Fibroblast of lung (primary cell): ENCODE measurements at places on chromosomes 3 and 15. TPM values are rescaled to one million over a fixed set of nuclear protein-coding genes. Genes with fewer than 3 reads are reported as not detected.

- DNase-seq = no peak
Observed at GRCh38 chr15:26939398-26939797, 31.6 kb upstream of the GABRG3 start.

GRCh38 chr15:42364529-42364928 is 5.2 kb downstream of the CAPN3 start:
- no peak for DNase-seq

DNA sequence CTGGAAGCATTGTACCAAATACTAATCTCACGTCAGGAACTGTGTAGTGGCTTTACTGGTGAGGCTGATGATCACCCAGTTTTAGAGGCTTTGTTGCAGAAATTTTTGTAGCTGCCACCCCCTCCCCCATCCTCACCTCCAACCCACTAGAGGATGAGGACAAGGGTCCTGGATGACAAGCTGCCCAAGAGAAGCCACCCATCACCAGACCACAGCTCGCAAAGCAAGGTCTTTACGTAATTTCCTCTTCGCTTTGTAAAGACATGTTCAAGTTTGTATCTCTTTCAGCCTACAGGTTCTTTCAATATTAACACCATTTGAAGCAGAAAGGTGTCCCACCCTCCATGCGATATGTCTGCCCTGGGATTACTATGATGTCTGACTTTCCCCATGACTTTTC is 74.2 kb downstream of the LDHAL6B start:
- no peak for DNase-seq

- no peak for DNase-seq
Observed at GRCh38 chr3:16510620-16511319, 2.7 kb downstream of the RFTN1 start.

DNA sequence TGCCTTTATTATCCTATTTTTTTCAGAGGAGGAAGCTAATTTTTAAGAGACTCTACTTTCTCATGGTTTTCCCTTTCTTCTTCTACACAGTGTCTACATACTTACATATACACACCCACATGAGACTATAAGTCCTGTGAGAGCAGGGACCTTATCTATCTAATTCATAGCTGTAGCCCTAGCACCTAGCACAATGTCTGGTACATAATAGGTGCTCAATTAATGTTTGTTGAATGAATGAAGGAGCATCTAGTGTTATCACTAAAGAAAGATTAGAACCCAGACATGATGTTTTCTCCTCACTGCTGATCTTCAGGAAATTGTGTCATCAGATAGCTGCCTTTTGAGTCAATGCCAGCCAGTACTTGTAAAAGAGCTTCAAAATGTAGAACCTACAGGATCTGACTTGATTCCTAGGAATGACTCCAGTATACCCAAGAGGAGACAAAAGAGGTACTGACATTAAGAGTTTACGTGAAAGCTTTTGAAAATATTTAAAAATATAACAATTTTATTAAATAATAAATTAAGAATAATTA is 2.5 kb downstream of the SCG5 start:
- DNase-seq = no peak

DNA sequence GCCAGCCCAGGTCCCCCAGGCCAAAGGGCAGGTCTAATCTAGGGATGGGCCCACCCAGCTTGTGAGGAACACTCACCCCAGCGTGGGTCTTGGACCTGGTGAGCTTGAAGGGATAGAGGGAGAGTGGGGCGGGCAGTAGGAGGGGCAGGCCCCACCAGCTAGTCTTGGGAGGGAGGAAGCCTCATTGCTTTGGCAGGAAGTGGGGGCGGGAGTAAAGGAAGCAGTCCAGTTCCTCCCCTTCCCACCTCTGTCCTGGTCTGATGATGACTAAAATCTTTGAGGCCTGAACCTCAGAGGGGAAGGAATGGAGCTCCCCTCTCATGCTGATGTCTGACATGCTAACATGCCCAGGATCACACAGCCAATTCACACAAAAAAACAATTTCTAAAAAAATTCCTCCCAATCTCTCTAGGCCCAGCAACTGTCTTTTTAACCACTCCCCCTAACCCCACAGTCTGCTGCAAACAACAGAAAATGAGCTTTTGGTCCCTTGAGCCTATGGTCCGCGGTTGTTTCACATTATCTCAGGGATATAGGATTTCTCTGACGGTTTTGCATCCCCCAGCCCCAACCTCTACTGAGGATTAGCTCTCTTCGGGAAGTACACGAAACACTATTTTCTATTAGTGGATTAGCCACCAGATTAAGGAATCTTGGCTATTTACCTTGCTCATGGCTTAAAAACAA is 30.7 kb upstream of the DUSP7 start:
- no peak for DNase-seq

- DNase-seq = no peak
Observed at GRCh38 chr3:178159691-178160220, 376.5 kb upstream of the KCNMB2 start.

DNA sequence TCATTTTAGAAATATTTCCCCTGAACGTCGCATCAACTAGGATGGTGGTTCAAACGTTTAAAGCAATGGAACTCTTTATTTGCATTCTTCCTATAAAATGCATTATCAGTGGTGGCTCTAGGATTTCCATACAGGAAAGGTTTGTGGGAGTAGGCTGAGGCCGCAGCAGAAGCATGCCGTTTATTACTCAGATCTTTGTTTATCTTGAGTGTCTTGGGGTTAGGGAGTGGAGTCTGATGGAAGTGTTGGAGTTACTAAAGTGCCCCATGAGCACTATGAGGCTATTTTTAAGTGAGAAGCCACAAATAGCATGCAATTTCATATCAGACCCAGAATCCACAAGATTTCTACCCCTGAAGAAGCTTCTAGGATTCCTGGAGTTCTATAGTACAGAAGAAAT is 26.2 kb downstream of the ATOSA start:
- peak; percentile 91 for DNase-seq

- DNase-seq = no peak
Observed at GRCh38 chr3:43448098-43448497, 161.8 kb downstream of the SNRK start.

DNA sequence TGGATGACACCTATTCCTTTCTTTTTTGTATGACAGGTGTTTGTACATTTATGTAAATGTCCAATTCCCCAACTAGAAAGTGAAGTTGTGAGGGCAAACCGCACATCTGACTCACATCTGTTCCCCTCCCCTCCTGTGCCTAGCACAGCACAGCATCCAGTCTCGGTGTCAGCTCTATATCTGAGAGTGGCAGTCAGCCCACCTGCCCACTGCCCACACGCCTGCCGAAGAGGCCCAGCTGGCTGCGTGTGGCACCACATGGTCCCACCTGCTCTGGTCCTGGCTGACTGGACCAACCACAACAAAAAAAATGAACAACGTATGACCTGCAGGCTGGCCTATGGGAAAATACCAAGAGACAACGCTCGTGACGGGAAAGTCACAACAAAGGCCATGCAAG is 62.8 kb downstream of the XXYLT1 start:
- no peak for DNase-seq

DNA sequence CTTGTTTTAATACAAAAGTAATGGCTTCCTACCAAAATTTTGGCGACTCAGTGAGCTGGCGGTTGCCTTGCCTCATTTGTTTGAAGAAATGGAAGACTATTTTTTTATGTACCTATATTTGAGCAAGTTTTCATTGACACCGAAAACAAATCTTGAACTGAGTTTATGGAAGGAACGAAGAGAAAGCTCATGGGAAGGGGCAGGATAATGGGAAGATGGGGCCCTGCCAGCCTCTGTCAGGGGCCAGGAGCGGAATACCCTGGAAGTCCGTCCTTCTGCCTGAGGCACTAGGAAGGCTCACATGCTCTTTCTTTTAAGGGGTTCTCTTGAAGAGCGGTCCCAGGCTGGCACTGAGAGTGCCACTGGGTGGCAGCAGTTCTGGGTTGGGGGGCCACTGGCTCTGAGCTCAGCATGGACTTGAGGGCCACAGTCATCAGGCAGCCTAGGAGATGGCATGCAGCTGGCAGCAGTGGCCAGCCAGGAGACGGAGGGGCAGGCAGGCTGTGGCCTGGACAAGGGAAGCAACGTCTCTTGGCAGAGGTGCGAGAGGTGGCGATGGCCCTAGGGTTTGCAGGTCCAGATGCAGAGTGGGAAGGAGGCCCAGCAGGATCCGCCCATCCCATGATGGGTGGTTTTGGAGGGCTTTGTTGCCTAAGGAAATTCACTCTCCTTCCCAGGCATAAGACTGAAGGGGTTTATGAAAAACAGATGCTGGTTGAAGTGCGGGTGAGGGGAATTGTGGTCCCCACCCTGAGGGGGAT is 41.6 kb downstream of the ISG20 start:
- no peak for DNase-seq

DNA sequence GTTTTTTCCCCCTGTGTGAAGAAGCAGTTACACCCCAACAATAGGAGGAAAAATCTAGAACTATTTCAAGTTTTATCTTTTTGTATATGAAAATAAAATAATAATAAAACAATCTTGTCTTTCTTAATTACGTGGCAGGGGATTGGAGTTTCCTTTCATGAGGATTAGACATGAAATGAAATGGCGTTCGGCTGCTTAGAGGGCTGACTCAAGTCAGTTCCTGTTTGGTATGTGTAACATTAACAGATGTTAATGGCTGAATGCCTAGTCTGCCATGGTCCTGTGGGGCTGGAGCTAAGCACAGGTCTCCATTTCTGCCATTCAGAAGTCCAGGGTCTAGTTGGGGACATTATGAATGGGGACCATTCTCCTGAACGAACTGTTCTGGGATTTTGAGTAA is 3.1 kb upstream of the EXOG start:
- peak; percentile 45 for DNase-seq

The FETUB gene
- total RNA-seq = not detected in 2 replicates

The PLCH1 gene
- under 0.01 TPM in 2 replicates for total RNA-seq

The CPNE9 gene
- under 0.01 TPM in 1 of 2 replicates, not detected in the other for total RNA-seq

The EXOSC7 gene
- 36.7 and 58.8 TPM in 2 replicates for total RNA-seq

The SUCLG2 gene
- 64.2 and 87.4 TPM in 2 replicates for total RNA-seq
